Glutamatergic neuron (in vitro differentiated cells): ENCODE measurements at places on chromosomes 3 and 15.

- no peak for DNase-seq
These were observed 8.6 kb upstream of the EBLN2 start for GRCh38 chr3:73052857-73053256.

- DNase-seq: no peak
These were observed 502 bp downstream of the NR1D2 start for GRCh38 chr3:23945663-23945912.

GRCh38 chr3:171086914-171087313 is 60.4 kb upstream of the SLC2A2 start:
- DNase-seq: no peak

- no peak for DNase-seq
These were observed 35.8 kb downstream of the COL8A1 start for GRCh38 chr3:99674086-99674789.

GRCh38 chr15:64653757-64654156 is 121.6 kb downstream of the RBPMS2 start:
- no peak for DNase-seq

DNA sequence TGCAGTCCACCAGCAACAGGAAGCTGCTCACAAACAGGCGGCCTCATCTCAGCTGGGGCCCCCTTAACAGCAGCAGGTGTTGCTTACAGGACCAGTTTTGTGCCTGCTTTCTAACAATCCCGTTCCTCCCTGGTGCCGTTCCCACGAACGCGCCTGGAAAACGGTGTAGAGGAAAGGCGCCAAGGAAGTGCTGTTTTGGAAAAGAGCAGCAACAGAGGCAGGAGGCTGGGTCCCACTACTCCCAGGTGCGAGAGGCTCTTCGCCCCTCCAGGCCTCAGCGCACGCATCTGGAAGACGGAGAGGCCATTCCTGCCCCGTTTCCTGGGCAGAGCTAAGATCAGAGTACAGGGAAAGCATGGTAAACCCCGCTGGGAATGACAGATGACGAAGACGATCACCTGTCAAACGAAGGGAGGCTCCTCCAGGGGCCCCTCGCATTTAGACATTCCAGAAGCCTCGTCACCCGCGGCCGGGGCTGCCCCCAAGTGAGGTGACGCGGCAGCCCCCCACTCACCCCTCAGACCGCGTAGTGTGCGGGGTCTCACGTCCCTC is 603 bp downstream of the SCAPER start:
- peak; percentile 42 for DNase-seq

DNA sequence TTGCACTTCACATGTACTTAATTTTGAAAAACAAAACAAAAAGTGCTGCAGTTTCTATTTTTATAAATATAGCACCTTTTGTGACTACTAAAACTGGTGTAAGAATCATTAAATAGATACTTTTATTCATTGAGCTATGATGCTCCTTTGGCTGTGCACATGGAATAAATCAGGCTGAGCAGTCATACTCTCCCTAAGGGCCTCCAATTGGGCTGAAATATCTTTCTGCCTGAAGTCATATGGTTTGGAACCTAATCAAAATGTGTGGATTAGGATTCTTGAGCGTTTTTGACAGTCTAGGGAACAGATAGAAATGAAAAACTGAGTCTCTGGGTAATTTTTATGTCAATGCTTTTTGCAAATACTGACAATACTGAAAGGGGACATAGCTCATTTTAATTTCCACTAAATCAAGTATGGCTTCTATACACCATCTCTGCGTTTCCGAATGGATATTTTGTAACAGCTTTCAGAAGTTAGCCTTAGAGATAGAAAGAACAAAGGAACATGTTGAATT is 392.2 kb upstream of the ROBO1 start:
- no peak for DNase-seq

DNA sequence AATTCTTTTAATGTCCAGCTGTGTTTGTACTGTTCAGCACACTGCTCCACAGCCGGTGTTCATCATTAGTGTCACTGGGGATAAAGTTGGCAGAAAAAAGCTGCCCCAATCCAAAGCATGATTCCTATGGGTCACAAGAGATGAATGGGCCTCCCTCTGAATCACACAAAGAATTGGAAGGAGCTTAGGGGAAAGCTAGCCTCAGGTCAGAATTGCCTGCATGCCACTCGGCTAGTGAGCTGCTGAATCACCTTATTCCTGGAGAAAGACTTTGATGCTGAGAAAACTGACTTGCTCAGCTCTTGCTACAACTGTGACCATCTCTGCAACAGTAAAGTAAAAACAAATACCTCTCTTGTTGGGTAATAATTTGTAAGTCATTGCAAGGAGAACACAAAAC is 3.5 kb downstream of the CCK start:
- DNase-seq: no peak

DNA sequence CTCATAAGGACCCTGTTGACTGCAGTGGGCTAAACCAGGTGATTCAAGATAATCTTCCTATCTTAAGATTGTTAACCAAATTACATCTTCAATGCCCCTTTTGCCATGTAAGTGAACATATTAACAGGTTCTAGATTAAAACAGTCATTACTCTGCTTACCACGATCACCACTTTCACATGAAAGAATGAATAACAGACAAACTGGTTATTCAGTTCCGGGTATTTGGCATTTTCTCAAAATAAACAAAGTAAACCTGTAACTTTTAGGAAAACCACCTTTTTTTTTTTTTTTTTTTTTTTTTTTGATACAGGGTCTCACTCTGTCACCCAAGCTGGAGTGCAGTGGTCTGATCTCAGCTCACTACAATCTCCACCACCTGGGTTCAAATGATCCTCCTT is 131.2 kb downstream of the IMPG2 start:
- DNase-seq: no peak

- no peak for DNase-seq
These were observed 199.6 kb downstream of the FHIT start for GRCh38 chr3:61051666-61052065.

DNA sequence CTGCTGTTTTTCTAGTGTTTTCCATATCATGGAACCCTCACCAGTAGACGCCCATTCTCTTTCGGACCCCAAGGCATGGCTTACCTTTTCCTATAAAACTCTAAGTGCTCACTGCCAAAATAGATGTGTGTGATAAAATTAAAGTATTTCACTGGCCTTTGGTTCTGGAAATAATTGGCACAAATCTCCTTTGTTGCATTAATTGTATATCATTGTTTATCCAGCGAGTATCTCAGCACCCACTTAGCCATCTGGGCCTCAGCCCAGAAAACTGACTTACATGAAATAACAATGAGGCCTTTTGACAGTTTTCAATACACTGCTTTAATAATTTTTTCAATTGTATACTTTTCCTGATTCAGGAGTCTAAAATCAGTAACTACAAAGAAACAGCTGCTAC is 105.1 kb downstream of the MECOM start:
- DNase-seq: no peak
